Hepatocyte (in vitro differentiated cells): ENCODE measurements at places on chromosomes 7 and 10.
A peak's percentile ranks its signal among the peaks of the same experiment; 100 is the strongest.

- DNase-seq = no peak
These were observed 659.5 kb upstream of the NRG3 start for GRCh38 chr10:81215498-81215897.

GRCh38 chr7:7323352-7323751 is 141.0 kb downstream of the C1GALT1 start:
- no peak for DNase-seq

DNA sequence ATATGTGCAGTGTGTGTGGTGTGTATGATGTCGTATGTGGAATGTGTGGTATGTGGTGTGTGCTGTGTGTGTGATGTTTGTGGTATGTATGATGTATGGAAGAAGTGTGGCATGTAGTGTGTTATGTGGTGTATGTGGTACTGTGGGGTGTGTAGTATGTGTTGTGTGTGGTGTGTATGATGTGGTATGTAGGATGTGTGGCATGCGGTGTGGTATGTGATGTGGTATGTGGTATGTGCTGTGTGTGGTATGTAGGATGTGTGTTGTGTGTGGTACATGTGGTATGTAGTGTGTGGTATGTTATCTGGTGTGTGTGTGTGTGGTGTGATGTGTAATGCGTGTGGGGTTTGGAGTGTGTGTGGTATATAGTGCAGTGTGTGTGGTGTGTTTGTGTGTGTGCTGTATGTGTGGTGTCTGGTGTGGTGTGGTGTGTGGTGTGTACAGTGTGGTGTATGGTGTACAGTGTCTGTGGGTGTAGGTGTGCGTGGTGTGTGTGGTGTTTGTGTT is 129.6 kb downstream of the ATP6V0E2 start:
- no peak for DNase-seq

DNA sequence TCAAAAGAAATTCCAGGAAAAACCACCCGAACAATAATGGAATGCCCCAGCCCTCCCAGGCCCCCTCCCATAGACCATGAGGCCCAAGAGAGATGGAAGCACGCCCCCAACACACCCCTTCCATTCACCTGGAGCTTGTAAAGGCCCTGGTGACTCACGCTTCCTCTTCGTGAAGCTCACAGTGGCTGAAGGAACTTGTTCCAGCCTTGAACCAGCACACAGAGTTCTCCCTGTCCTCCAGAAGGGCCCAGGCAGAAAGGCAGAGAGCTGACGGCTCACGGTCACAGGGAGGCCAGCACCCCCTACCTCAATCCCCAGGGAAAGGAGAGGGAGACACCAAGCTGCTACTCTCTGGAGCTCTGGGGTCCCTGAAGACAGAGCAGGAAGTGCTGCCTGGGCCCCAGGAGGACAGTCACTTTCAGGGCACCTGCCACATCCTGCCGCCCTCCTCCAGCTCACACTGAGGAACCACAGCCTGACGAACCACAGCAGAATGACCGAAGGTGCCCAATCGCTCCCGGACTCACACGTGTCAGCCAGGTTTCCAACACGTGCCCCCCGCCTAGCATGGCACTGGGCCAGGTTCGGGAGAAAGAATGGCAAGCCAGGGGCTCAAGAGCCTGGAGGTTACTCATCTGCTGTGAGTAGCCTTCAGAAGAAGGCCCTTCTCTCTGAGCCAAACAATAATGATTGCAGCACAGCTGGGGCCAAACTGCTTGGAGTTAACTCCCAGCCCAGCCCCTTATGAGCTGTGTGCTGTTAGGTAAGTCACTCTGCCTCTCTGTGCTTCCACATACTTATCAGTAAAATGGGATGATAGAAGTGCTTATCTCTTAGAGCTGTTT is 52.8 kb downstream of the DLG5 start:
- peak; percentile 75 for DNase-seq

GRCh38 chr10:99659868-99660366 is 608 bp downstream of the ENTPD7 start:
- DNase-seq = no peak

DNA sequence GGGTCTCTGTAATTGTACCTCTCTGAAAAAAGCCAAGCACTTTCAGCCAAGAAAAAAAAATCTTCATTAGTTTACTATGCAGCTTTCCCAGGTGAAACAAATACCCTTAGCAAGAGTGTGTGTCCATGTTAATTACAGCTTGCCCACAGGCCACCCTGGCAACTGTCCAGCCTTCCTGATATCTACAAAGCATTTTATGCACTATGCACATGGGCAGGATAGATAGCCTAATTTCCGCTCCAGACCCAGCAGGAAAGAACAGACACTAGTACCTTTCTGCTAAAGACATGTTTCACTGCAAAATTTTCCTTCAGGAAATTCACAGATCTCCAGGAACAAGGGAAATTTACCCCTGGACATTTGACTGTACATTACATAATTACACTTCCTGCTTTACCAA is 24.4 kb downstream of the CACNA2D1 start:
- DNase-seq = no peak

DNA sequence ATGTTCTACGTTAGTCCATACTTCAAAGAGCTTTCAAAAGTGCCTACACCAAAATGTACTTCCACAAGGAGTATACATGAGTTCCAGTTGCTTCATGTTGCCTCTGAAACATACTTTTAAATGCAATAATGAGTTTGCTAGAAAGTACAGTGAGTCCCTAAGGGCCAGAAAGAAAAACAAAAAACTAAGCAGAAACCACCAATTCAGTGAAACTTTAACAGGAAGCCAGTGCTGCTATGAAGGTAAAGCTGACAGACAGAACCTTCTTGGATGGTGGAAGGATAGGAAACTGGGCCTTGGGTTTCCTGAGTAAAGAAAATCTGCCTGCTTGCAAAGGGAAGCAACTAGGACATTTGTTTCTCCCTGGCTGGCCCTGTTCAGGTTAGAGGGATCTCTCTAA is 104.2 kb downstream of the CTTNBP2 start:
- DNase-seq = no peak

DNA sequence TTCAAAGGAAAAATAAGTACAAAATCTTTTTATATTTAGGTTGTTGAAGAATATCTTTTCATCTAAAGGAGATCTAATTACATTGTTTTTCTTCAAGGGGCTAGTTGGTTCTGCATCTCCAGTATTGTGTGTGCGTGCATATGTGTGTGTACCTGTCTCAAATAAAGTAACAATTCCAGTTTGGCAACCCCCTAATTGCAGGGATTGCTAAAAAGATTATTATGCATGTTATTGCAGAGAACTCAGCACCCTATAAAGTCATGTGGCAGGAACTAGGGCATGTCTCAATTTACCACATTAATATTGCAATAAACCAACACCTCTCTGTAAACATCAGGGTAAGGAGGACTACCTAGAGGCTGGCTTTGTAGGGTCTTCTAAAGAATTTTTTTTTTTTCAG is 37.0 kb downstream of the MRPS33 start:
- no peak for DNase-seq

GRCh38 chr10:83941189-83941588 is 198.1 kb upstream of the GHITM start:
- no peak for DNase-seq

DNA sequence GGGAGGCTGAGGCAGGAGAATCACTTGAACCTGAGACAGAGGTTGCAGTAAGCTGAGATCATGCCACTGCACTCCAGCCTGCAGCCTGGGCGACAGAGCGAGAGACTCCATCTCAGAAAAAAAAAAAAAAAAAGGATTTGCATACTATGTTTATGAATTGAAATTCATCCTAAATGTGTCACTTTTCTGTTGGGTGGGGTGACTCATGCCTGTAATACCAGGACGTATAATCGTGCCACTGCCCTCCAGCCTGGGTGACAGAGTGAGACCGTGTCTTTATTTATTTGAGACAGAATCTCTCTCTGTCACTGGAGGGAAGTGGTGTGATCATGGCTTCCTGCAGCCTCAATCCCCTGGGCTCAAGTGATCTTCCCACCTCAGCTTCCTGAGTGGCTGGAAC is 5.8 kb downstream of the ZNF212 start:
- DNase-seq = no peak

- no peak for DNase-seq
These were observed 188.3 kb downstream of the MAD1L1 start for GRCh38 chr7:2044311-2044882.

DNA sequence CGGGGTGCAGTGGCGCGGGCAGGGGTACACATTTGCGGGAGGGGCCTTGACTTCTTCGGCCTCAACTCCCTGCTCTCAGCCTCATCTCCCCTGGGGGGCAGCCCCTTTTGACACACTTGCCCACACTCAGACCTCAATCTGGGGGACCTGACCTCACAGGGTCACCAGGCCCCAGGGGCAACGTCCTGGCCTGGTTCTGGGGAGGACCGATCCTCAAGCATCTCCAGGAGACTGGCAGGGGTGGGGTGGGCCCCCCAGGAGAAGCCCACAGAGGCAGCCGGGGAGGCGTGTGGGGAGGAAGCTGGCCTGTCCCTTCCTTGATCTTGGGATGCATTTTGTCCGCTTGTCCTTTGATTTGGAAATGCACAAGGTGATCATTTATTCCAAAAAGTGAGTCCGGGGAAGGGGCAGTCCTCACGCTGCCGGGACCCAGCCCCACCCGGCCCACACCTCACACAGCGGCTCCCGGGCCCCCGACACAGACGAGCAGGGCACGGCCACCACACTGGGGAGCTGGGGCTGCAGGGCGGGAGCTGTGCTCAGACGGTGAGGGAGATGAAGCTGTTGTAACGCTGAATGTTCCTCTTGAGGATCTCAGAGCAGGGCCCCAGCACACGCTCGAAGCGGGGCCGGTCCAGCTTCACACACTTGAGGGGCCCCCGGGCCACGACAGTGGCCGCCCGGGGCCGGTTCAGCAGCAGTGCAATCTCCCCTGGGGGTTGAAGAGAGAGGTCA is 30.4 kb upstream of the PDGFA start:
- DNase-seq = no peak

DNA sequence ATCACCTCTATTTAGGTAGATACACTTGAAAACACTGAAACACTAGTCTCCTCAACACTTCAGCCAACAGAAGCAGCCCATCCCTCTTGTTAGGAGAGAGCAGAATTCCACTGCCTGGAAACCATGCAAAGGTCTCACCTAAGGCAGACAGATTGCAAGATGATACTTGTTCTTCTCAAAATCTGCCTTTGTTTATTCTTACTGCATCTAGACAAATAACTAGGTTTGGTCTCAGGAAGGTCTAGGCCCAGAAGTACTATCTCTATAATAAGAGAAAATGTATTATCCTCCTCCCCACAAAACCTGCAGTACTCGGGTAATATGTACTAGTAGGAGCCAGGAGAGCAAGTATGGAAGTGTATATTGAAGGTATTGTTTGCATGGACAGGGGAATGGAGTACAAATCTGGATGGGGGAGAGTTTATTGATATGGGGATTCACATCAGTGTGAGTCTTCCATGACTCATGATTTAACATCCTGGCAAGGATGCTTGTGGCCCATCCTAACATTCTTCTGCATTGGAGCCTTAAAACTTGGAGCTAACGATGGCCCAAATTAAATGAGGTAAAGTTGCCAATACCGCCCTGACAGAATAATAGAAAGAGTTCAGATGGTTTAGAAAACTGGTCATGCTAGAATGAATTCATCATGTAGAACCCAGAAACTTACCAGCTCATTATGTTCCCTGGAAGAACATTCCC is 109.2 kb downstream of the EPC1 start:
- no peak for DNase-seq
